Purkinje cell (primary cell): ENCODE measurements at places on chromosomes 2 and 18. TPM values are rescaled to one million over a fixed set of nuclear protein-coding genes. Genes with fewer than 3 reads are reported as not detected.

The GAL3ST2 gene
- polyA plus RNA-seq: not detected in 2 replicates

The TEX44 gene
- polyA plus RNA-seq: not detected in 2 replicates

The IL36RN gene
- polyA plus RNA-seq: not detected in 2 replicates

The CPS1 gene
- 0.04 and 2.2 TPM in 2 replicates for polyA plus RNA-seq

The ATP6V1C2 gene
- polyA plus RNA-seq: 0.24 and 1.0 TPM in 2 replicates

The CERKL gene
- not detected in 2 replicates for polyA plus RNA-seq

The ALLC gene
- polyA plus RNA-seq: 0.78 and 1.5 TPM in 2 replicates

The PMAIP1 gene
- not detected in 2 replicates for polyA plus RNA-seq

The ZAP70 gene
- polyA plus RNA-seq: not detected in 2 replicates

The OSBPL1A gene
- 149 and 151 TPM in 2 replicates for polyA plus RNA-seq

The TMEM150A gene
- polyA plus RNA-seq: 0.46 TPM in 1 of 2 replicates, not detected in the other
